ENCODE measurements at places on chromosomes 3 and 15.

GRCh38 chr3:99376926-99377325 is 261.5 kb upstream of the COL8A1 start:
- DNase-seq: no peak

- no peak for DNase-seq
Measured at GRCh38 chr3:102179326-102180177, 255.3 kb upstream of the ZPLD1 start.

- no peak for DNase-seq
Measured at GRCh38 chr15:29430831-29431230, 161.2 kb upstream of the NSMCE3 start.

DNA sequence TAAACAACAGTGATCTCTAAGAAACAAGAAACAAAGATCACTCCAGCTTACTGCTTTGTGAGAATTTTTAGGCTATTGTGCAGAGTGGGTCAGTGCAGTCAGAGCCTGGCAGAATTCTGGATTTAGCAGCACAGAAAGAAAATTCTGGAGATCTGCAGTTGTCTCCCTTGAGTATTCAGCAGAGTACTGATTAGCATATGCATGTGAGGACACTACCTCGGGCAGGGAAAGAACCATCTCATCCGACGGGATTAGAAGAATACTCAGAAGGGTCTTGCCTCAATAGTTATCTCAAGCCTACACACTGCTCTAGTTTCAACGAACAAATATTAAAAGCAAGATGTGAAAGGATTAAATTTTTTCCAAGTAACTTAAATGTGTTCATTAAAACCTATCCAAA is 70.7 kb downstream of the TRPC1 start:
- no peak for DNase-seq

- DNase-seq: no peak
Measured at GRCh38 chr3:174223042-174223441, 636.1 kb upstream of the NAALADL2 start.

- DNase-seq: no peak
Measured at GRCh38 chr3:155018621-155019330, 61.3 kb upstream of the MME start.

DNA sequence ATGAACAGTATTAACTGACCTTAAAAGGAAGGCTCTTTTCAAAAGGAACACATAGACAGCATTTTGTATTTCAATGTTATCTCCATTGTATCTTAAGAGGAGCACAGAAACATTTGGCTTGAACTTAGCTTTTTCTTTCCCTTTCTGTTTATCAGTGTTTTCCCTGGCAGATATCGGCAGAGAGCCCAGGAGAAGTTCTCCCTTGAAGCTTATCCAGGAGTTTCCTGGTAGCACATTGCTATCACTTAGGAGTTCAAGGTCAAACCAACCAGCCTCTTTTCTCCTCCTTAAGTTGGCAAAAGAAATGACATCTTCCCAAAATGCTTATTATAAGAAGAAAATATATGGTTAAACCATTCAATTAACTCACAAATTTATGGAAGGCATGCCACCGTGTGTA is 344.6 kb upstream of the UBE2E2 start:
- no peak for DNase-seq

GRCh38 chr15:62209322-62209721 is 44.2 kb upstream of the C2CD4B start:
- no peak for DNase-seq

- DNase-seq: peak; percentile 42
Measured at GRCh38 chr15:89486726-89487050, 9.7 kb downstream of the RHCG start.

DNA sequence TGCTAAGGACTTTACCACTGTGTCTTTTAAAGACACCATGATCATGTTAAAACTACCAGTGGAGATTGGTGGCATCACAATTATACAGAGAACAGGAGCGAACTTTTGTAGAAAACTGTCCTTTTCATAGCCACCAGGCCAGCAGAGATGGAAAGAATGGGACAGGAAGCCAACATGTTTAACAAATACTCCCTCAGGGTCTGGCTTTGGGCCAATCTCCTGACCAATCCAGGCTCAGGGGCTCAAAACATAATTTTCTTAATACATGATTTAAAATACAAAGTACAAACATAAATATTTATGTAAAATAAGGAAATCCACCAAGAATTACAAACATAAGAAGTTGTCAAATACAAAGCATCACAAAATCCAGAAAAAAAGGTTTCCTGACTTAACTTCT is 266.0 kb downstream of the VPS13C start:
- no peak for DNase-seq

DNA sequence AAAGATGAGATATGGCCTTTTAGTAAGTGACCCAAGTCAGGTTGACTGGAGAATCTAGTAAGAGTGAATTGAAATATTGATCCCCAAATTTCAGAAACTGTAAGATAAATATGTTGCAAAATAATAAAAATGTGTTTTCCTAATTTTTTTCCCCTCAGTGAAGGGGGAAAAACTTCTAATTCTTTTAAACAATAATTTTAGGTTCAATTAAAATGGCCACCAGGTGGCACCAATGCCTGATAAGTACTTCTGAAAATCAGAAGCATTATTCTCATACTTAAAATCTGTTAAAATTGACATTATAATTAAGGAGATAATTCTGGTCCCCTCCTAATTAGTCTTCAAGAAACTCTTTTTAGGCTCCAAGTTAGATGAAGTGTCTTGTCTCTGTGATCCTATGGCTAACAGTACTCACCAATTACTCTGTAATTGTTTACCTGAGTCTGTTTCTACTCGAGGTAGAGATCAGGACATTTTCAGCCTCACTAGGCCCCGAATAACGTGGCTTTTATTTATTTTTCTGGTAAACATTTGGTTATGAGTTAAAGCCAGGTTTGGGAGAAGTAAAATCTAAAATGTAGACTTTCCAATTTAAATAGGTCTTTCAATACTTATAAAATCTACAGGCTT is 52.6 kb downstream of the NMD3 start:
- peak; percentile 29 for DNase-seq

- no peak for DNase-seq
Measured at GRCh38 chr15:67253549-67254237, 768 bp downstream of the AAGAB start.

- no peak for DNase-seq
Measured at GRCh38 chr3:177551431-177551836, 354.2 kb upstream of the TBL1XR1 start.

DNA sequence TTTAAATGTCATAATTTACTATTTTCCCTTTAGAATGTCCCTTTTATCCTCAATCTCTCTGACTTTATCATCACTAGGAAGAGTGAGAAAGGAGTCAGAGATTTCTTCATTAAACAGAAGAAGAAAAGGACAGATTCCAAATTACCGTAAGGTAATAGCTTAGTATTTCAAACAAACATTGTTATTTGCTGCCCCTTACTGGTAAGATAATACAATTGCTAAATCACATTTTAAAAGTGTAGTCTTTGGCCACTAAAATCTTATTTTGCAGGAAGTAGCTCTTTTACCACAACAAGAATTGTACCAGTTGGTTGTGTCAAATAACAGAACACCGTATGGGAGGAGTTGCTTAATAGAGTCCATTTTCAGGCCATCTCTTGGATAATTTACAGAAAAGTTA is 53.7 kb downstream of the CGGBP1 start:
- DNase-seq: no peak

GRCh38 chr3:115272036-115272824 is 125.1 kb upstream of the ZBTB20 start:
- no peak for DNase-seq

DNA sequence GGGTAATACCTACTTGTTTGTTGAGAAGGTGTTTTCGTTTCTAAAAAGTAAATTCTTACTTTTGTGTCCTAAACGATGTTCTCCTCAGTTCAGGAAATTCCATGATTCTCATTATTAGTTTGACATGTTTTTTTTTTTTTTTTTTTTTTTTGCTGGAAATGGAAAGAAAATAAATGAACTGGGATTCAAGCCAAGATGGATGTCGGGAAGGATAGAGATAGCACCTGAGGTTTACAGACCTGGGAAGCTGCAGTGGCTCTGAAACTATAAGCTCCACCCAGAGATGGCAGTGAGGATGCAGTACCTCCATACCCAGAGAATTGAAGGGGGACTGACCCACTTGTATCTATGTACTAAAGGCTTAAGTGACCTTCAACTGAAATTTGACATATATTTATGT is 334.6 kb upstream of the TGFBR2 start:
- no peak for DNase-seq

- no peak for DNase-seq
Measured at GRCh38 chr15:77988347-77989295, 88.9 kb downstream of the TBC1D2B start.

DNA sequence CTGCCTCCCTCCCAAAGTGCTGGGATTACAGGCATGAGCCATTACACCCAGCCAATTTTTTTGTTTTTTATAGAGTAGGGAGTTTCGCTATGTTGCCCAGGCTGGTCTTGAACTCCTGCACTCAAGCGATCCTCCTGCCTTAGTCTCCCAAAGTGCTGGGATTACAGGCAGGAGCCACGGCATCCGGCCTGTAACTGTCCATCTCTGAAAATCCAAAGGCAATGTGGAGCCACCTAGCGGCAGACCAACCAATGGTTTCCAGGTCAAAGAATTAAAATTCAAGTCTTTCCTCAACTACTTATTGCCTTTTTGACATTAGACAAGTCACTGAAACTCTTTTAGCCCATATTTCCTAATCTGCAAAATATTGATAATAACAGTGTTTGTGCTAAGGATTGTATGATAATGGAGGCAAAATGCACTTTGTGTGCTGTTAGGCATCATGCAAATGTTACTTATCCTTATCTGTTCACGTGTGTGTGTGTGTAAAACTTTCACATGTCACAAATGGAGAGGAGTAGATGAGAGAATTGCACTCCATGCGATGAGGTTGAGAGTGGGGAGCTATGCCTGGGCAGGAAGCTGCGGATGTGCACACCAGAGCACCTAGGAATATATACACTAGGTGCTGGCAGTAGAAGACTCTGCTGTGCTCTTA is 48.7 kb downstream of the COL8A1 start:
- DNase-seq: no peak

DNA sequence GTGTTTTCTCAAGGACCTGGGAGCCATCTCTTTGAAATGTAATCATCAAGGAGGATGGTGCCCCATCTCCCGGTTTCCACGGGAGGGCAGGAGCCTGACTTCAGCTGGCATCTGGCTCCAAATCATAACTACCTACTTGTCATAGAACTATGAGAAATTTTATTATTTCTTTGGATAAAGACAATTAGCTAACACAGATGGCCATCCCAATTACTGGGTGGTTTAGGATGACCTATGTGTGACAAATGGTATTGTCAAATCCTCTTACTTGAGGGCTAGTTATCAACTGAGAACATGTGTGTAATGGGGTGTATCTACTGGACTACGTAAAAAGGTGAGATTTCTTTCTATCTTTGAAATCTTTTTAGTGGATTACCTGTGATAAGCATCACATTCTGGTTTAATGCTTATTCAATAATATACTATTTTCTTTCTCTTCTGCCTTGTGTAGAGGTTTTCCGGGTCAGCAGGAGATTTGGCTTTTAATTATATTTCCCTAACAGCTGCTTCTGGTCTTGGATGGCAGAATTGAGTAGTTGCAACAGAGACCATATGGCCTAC is 15.3 kb upstream of the PARP14 start:
- DNase-seq: no peak

GRCh38 chr3:190320594-190321362 is 1.5 kb downstream of the CLDN1 start:
- no peak for DNase-seq

DNA sequence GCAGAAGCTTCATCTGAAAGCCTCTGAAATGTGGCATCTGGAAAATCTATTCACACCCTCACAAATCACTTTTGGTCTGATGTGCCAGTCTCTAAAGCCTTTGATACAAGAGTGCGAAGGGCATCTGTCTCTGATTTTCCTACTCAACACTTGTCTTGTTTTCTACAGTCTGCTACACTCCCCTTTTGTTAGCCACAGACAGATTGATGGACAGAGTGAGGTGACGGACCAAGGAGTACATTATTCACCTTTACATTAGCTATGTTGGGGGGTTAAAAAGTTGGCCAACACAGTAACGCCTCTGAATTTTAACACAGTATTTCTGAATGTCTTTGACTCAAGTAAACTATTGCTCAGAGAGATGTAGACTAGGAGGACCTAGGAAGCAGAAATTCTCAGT is 63.1 kb downstream of the TNIK start:
- DNase-seq: no peak

DNA sequence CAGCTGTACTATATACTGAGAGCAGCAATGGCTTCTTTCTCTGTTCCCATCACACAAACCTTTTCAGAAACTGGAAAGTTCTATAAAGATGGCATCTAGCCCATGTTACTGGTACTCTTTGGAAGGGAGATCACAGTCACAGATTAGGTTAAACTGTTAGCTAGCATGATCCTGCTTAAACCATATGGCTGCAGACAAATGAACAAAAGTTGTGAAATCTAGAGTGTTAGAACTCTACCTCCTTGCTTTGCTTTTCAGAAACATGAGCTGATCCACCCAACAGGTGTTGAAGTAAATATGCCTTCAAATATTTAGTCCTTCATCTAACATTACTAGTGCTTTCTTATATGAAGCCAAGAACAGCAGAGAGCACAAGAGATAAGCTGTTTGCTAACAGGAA is 102.6 kb downstream of the SNRK start:
- DNase-seq: no peak

- no peak for DNase-seq
Measured at GRCh38 chr3:160649596-160649995, 27.4 kb upstream of the ARL14 start.

DNA sequence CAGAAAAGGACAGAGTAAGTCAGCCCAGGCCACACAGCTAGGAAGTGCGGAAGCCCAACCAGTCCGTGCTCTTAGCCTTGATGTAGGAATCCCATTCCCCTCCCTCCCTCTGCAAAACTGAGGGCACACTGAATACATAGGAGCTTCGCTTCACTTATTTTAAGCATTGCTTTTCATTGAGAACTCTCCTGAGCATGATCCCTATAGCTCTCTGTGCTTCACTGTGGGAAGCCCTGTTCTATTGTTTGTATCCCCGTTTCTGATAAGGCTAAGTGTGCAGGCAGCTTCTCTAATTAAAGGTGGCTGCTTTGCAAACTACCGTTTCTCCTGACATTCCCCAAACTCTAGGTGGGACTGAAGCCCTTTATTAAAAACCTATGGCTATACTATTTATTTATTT is 29.9 kb downstream of the IL5RA start:
- DNase-seq: no peak
